ENCODE measurements at places on chromosomes 3 and 15. TPM values are rescaled to one million over a fixed set of nuclear protein-coding genes. Genes with fewer than 3 reads are reported as not detected.
A peak's percentile ranks its signal among the peaks of the same experiment; 100 is the strongest.

GRCh38 chr15:33825453-33825852, 142.8 kb upstream of the CHRM5 start:
- no peak overlapping the region for H3K27ac ChIP-seq
- H3K4me3 ChIP-seq: no peak overlapping the region
- no peak for DNase-seq
- no peaks in the 10 kb centered on the region for H3K27me3 ChIP-seq

- H3K36me3 ChIP-seq: no peaks in the 10 kb centered on the region
- H3K4me3 ChIP-seq: peak overlapping the region; percentile 59
- H3K4me1 ChIP-seq: no peaks in the 10 kb centered on the region
- DNase-seq: peak; percentile 57
- peak overlapping the region; percentile 23 for H3K27ac ChIP-seq
These were observed 514.1 kb downstream of the MECOM start for GRCh38 chr3:169149349-169149890.

DNA sequence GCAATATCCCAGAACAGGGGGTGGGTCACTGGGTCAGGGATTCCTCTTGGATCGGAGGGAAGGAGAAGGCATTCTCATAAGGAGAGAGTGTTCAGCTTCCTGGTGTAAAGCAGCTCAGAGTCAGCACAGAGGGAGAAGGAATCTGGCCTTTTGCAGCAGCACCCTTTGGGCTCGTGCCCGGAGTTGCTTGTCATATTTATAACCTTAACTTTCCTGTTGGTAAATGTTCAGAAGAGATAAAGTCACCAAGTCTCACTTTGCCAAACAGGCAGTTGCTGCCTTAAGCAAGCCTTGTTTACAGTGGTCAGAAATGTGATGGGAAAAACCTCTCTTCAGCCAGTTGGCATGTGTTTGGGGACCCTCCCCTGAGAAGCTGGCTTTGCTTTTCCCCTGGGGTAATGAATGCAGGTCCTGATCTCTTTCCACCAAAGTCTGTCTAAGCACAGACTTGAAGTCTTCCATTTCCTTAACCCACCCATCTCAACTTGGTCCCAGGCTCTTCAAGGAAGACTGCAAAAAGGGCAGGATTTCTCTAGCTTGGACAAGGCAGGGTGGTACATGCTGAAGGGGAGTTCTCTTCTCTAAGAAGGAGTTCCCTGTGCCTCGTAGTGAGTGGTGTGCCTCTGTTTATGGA, 206.9 kb upstream of the BHLHE40 start:
- H3K27ac ChIP-seq: peak overlapping the region; percentile 90
- no peaks in the 10 kb centered on the region for H3K27me3 ChIP-seq
- peak; percentile 83 for DNase-seq
- H3K36me3 ChIP-seq: no peaks in the 10 kb centered on the region
- no peak overlapping the region for H3K4me3 ChIP-seq

DNA sequence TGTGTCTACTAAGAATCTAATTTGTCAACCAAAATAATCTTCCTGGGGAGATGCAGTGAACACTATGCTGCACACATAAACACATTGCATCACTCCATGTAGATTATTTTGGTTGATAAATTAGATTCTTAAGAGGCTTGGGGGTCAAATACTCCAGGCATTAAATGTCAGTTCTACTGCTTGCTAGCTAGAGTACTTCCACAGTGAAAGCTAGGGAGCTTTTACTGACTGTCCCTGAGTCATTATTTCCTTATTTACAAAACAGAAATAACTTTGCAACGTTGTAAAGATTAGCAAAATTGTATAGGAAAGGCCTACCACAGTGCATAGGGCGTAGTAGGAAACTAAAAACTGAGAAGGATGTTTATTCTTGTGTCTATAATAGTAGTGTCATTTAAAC, 12.9 kb upstream of the TMC3 start:
- H3K4me3 ChIP-seq: no peak overlapping the region
- H3K4me1 ChIP-seq: no peaks in the 10 kb centered on the region
- H3K27me3 ChIP-seq: no peaks in the 10 kb centered on the region
- no peak for DNase-seq
- no peaks in the 10 kb centered on the region for H3K36me3 ChIP-seq

DNA sequence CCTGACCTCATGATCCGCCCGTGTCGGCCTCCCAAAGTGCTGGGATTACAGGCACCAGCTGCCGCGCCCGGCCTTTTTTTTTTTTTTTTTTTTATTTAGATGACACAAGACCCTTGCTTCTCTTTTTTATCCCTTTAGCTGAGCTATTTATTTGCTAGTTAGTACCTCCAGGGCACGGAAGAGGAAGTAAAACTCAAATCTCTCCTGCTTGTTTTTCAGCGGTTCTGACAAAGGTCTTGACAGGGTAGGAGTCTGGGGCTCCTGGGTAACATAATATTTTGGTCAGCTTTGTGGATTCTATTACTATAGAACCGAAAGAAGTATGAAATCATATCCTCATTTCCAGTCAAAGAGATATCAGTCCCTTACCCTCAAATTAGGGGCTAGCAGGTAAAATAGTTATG, 44.0 kb upstream of the ETV5 start:
- H3K27ac ChIP-seq: no peak overlapping the region
- DNase-seq: no peak
- no peaks in the 10 kb centered on the region for H3K4me1 ChIP-seq
- no peak overlapping the region for H3K4me3 ChIP-seq

DNA sequence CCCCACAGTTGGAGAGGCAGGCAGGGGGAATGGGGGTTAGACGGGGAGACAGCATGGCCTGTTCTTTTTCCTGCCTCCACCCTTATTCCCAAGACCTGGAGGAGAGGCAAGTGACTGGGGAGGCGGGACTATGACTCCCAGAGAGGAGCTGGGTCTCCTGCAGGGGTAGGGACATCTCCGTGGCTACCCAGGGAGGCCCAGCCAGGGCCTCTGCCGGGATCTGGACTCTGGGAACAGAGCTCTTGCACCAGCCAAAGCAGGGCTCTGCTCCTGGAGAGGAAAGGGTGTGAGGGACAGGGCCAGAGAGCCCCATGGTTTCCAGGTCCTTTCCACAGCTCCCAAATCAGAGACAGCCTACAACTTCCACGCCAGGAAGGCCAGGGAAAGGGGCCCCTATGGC, 22.8 kb downstream of the CFAP100 start:
- no peak for DNase-seq
- H3K4me1 ChIP-seq: no peaks in the 10 kb centered on the region
- no peak overlapping the region for H3K27ac ChIP-seq
- H3K36me3 ChIP-seq: no peaks in the 10 kb centered on the region
- H3K27me3 ChIP-seq: peaks cover 43% of the 10 kb centered on the region

GRCh38 chr15:30008156-30008555, 74.6 kb upstream of the GOLGA8J start:
- H3K4me3 ChIP-seq: no peak overlapping the region
- no peaks in the 10 kb centered on the region for H3K36me3 ChIP-seq
- no peak overlapping the region for H3K27ac ChIP-seq
- H3K4me1 ChIP-seq: no peaks in the 10 kb centered on the region
- no peak for DNase-seq

- no peaks in the 10 kb centered on the region for H3K27me3 ChIP-seq
- no peak overlapping the region for H3K4me3 ChIP-seq
- no peaks in the 10 kb centered on the region for H3K4me1 ChIP-seq
- no peaks in the 10 kb centered on the region for H3K36me3 ChIP-seq
These were observed 222.8 kb downstream of the FOXP1 start for GRCh38 chr3:71360764-71361163.

GRCh38 chr15:52617026-52617425, 48.2 kb upstream of the ARPP19 start:
- no peaks in the 10 kb centered on the region for H3K36me3 ChIP-seq
- H3K27me3 ChIP-seq: no peaks in the 10 kb centered on the region
- H3K27ac ChIP-seq: no peak overlapping the region

- H3K4me3 ChIP-seq: no peak overlapping the region
- no peaks in the 10 kb centered on the region for H3K36me3 ChIP-seq
- no peaks in the 10 kb centered on the region for H3K27me3 ChIP-seq
- no peaks in the 10 kb centered on the region for H3K4me1 ChIP-seq
These were observed 138.7 kb downstream of the CHL1 start for GRCh38 chr3:335240-335639.

GRCh38 chr3:126208606-126209256, 28.3 kb upstream of the ALDH1L1 start:
- H3K27ac ChIP-seq: no peak overlapping the region
- no peaks in the 10 kb centered on the region for H3K4me1 ChIP-seq
- peak; percentile 82 for DNase-seq
- no peaks in the 10 kb centered on the region for H3K36me3 ChIP-seq

- no peaks in the 10 kb centered on the region for H3K27me3 ChIP-seq
- H3K4me3 ChIP-seq: peak overlapping the region; percentile 87
- peak overlapping the region; percentile 98 for H3K27ac ChIP-seq
- DNase-seq: no peak
- H3K4me1 ChIP-seq: no peaks in the 10 kb centered on the region
- H3K36me3 ChIP-seq: no peaks in the 10 kb centered on the region
These were observed 52.4 kb upstream of the BLM start for GRCh38 chr15:90664650-90665287.

- no peaks in the 10 kb centered on the region for H3K27me3 ChIP-seq
- H3K36me3 ChIP-seq: no peaks in the 10 kb centered on the region
- no peak for DNase-seq
- H3K4me3 ChIP-seq: no peak overlapping the region
- H3K4me1 ChIP-seq: no peaks in the 10 kb centered on the region
These were observed 34.9 kb downstream of the TMEM45A start for GRCh38 chr3:100527347-100527735.

GRCh38 chr3:106825962-106826605, 551.2 kb upstream of the CCDC54 start:
- no peaks in the 10 kb centered on the region for H3K27me3 ChIP-seq
- H3K36me3 ChIP-seq: no peaks in the 10 kb centered on the region
- no peaks in the 10 kb centered on the region for H3K4me1 ChIP-seq
- H3K27ac ChIP-seq: no peak overlapping the region

GRCh38 chr3:99250821-99251355, 349.4 kb upstream of the DCBLD2 start:
- no peak overlapping the region for H3K4me3 ChIP-seq
- H3K36me3 ChIP-seq: no peaks in the 10 kb centered on the region
- no peak overlapping the region for H3K27ac ChIP-seq

DNA sequence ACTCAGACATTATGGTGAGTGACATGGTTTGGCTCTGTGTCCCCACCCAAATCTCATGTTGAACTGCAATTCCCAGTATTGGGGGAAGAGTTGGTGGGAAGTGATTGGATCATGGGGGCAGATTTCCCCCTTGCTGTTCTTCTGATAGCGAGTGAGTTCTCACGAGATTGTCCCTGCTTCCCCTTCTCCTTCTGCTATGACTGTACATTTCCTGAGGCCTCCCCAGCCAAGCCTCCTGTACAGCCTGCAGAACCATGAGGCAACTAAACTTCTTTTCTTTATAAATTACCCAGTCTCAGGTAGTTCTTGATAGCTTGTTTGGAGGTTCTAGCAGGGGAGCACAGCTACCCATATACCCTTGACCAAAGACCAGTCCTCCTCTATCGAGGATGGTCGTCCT, 45.9 kb downstream of the ADAM10 start:
- DNase-seq: no peak
- H3K27ac ChIP-seq: no peak overlapping the region
- no peaks in the 10 kb centered on the region for H3K36me3 ChIP-seq
- H3K4me1 ChIP-seq: no peaks in the 10 kb centered on the region

GRCh38 chr3:170425491-170426239, 7.0 kb downstream of the CLDN11 start:
- peak; percentile 51 for DNase-seq
- no peak overlapping the region for H3K4me3 ChIP-seq

DNA sequence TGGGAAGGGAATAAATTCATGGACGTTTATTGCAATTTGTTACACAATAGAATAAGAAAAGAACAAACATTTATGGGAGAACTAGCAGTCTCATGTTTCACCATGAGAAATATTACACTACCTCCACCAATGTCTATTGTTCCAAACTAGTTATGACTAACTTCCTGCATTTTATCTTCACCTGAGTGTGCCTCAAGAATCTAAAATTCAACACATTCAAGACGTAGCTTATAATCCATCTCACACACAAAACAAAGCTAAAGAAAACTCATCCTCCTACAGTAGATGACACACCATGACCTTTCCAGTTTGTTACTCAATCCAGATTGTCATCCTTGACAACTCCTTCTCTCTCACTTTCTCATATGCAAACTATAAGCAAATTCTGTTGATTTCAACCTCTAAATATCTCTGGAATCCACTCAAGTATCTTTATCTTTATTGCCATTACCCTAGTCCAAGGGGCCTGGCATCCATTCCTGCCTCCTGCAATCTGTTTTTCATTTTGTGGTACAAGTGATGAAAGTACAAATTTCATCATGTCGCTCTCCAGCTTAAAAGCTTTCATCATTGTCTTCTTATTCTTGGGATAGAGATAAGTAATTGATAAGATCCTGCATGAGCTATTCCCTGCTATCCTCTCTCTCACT, 229.9 kb downstream of the NR2F2 start:
- no peak overlapping the region for H3K27ac ChIP-seq
- no peaks in the 10 kb centered on the region for H3K27me3 ChIP-seq
- no peaks in the 10 kb centered on the region for H3K36me3 ChIP-seq

DNA sequence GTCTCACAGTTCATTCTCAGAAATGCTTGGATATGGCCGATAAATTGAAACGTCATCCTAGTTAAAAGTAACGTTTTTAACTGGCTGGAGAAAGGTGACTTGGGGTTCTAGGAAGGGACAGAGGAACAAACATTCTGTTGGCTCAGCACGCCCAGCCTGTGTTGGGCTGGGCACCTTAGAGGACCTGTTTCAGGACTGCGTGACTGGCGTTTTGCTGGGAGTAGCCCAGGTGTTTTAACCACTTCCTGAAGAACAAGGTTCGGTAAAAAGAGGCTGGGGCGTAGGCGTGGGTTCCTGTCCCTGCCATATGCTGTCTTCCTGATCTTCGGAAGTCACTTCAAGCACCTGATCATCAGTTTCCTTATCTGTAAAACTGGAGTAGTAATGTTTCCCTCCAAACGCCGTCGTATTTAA, 1.1 kb upstream of the TLNRD1 start:
- DNase-seq: peak; percentile 60
- peak overlapping the region; percentile 91 for H3K27ac ChIP-seq
- peak overlapping the region; percentile 79 for H3K4me3 ChIP-seq
- no peaks in the 10 kb centered on the region for H3K36me3 ChIP-seq
- no peaks in the 10 kb centered on the region for H3K4me1 ChIP-seq

GRCh38 chr3:57093971-57094535, 33.6 kb downstream of the SPATA12 start:
- no peaks in the 10 kb centered on the region for H3K36me3 ChIP-seq
- H3K27me3 ChIP-seq: no peaks in the 10 kb centered on the region
- peak overlapping the region; percentile 65 for H3K27ac ChIP-seq
- peak overlapping the region; percentile 35 for H3K4me3 ChIP-seq
- H3K4me1 ChIP-seq: peaks cover 4% of the 10 kb centered on the region

DNA sequence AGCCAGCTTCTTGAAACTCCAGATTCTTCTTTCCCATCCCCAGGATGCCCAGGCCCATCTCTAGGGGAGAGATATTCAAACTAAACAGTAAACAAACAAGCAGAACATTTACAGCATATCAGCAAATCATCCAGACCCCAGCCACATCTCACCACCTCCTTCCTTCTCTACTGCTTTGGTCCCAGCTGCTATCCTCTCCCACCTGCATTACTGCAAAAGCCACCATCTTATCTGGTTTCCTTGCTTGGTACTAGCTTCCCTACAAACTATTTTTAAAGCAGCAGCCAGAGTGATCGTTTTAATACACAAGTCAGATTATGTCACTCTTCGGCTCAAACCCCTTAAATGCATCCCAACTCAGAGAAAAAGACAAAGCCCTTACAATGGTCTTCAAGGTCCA, 4.8 kb downstream of the LYSMD2 start:
- no peak overlapping the region for H3K4me3 ChIP-seq
- no peaks in the 10 kb centered on the region for H3K36me3 ChIP-seq
- H3K27ac ChIP-seq: peak overlapping the region; percentile 64

CHST2 gene
- 4.5 TPM for total RNA-seq

P2RY13 gene
- total RNA-seq: 0.98 TPM

RETNLB gene
- total RNA-seq: not detected

SLC7A14 gene
- total RNA-seq: not detected

LRRIQ4 gene
- total RNA-seq: not detected

SPINK8 gene
- total RNA-seq: not detected

UBE2E1 gene
- total RNA-seq: 111 TPM

SGO1 gene
- total RNA-seq: 1.5 TPM

NR2E3 gene
- total RNA-seq: not detected

TWF2 gene
- total RNA-seq: 52.7 TPM

ACP3 gene
- total RNA-seq: 1.8 TPM

FGF12 gene
- total RNA-seq: 0.66 TPM

Data from breast epithelium (tissue), 4 donors.